ENCODE measurements at places on chromosomes 7 and 10.
A peak's percentile ranks its signal among the peaks of the same experiment; 100 is the strongest.

DNA sequence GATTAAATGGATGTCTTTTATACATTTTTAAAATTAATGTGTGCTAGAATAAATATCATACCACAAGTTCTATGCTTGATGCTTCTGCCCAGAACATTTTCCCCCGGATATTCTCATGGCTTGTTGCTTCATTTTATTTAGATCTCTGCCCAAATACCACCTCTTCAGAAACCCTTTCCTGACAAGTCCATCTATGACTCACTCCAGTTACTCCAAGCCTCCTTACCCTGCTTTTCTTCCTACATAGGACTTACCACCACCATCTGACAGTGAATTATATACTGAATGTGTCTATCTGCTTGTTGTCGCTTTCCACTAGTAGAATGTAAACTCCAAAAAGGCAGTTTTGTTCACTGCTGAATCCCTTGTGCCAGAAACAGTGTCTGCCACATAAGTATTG, 19.1 kb upstream of the ERVW-1 start:
- DNase-seq: no peak

- DNase-seq: no peak
Measured at GRCh38 chr10:89164080-89164479, 43.0 kb downstream of the CH25H start.

GRCh38 chr10:21364196-21365114, 161.0 kb downstream of the SKIDA1 start:
- DNase-seq: peak; percentile 72

GRCh38 chr7:126569402-126569801, 683.3 kb downstream of the GRM8 start:
- no peak for DNase-seq
